ENCODE measurements at places on chromosomes 2 and 18.

GRCh38 chr18:68172842-68173549, 541.9 kb downstream of the TMX3 start:
- DNase-seq, result no peak

- DNase-seq, result no peak
Measured at GRCh38 chr2:72940786-72941185, 23.5 kb downstream of the EMX1 start.

- no peak for DNase-seq
Measured at GRCh38 chr2:74259191-74259590, 60.8 kb downstream of the MTHFD2 start.

DNA sequence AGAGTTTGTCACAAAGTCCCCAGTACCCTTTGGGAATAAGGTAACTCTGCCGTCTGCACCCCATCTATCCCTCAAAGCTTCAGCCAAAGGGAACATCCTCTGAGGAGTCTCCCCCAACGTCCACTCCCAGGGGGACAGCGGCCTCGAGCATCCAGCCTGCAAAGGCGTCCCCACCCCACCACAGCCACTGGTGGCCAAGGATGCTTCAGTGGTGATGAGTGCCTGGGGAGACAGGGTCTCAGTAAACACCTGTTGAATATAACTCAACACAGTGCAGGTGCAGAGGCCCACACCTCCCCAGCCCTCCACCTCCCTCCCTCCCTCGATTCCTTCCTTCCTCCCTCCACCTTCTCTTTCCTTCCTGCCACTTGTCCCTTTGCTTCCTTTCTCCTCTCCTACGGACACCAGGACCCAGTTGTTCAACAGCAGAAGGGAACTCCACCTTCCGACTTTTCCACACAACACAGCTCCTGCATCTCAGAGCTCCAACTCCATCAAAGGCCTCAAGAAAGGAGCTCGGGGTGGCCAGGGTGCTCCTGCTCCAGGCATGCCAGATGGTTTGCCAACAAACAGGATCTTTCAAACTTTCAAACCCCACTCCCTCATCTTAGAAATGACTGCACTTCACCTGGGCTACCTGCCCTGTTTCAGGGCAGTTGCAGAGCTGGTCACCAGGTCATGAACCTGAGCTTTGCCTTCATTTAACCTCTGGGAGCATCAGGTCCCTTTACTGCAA, 87.8 kb upstream of the SNTG2 start:
- DNase-seq, result no peak

DNA sequence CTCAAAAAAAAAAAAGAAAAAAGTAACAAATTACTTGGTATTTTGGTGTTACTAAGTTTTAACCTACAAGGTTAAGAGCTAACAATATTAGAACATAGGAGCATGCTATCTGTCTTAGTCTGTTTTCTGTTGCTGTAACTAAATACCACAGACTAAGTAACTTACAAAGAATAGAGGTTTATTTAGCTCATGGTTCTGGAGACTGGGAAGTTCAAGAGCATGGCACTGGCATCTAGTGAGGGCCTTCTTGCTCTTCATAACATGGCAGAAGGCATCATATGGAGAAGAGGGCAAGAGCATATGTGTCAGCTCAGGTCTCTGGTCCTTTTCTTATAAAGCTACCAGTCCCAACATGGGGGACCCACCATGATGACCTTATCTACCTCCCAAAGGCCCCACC, 36.5 kb downstream of the SMARCAL1 start:
- no peak for DNase-seq

DNA sequence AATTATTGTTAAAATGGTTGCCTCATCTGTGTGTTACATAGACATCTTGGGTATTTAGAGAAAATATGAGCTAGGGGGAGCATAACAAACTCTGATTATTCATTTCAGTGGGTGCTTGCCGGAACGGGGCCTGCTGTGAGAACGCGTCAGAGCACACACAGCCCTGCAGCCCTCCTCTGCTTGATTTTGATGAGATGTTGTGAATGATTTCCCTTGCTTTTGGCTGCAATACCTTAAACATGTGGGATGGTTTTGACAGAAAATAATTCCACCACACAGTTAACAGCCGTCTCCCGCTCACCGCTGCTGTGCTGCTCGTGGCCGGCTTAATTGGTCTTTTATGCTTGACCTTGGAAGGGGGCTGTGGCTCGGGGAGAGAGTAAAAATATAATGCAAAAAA, 49.9 kb upstream of the TXNDC2 start:
- DNase-seq, result no peak

- DNase-seq, result no peak
Measured at GRCh38 chr18:35484034-35484433, 13.7 kb downstream of the INO80C start.

DNA sequence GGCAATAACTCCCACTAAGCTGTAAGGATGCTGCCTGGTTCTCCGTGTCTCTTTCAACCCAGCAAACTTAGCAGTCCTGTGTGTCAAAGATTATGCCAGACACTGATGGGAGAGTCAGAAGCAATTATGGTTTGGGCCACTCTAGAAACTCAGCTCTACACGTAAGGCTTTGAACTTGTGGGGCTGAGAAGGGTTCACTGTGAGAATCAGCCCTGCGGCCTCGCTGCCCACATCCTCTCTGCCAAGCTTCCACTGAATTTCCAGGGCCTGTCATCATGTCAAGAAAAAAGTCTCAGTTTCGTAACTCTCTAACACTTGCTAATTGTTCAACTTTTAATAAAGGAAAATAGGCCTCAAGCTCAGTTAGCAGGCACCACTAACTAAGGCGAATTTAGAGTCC, 308.8 kb upstream of the LYPD1 start:
- no peak for DNase-seq

- no peak for DNase-seq
Measured at GRCh38 chr2:31197166-31197565, 20.1 kb downstream of the CAPN14 start.

DNA sequence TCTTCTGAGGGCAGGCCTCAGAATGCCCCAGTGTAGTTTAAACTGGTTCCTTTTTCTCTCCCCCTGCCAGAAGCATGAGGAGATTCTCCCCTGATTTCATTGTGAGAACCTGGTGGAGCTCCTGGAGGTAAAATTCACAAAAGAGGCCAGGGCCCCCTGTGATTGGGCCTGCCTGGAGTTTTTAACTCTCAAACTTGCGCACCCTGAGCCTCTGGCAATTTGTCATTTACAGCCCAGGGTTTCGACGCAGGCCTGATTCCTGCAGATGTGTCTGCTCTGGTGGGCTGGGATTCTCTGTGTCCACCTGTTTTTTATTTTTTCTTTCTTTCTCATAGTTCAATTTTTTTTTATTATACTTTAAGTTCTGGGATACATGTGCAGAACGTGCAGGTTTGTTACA, 157.9 kb downstream of the ASB1 start:
- no peak for DNase-seq

GRCh38 chr18:70400476-70400875, 111.6 kb downstream of the SOCS6 start:
- no peak for DNase-seq

- no peak for DNase-seq
Measured at GRCh38 chr18:24274837-24275236, 122.8 kb downstream of the OSBPL1A start.

DNA sequence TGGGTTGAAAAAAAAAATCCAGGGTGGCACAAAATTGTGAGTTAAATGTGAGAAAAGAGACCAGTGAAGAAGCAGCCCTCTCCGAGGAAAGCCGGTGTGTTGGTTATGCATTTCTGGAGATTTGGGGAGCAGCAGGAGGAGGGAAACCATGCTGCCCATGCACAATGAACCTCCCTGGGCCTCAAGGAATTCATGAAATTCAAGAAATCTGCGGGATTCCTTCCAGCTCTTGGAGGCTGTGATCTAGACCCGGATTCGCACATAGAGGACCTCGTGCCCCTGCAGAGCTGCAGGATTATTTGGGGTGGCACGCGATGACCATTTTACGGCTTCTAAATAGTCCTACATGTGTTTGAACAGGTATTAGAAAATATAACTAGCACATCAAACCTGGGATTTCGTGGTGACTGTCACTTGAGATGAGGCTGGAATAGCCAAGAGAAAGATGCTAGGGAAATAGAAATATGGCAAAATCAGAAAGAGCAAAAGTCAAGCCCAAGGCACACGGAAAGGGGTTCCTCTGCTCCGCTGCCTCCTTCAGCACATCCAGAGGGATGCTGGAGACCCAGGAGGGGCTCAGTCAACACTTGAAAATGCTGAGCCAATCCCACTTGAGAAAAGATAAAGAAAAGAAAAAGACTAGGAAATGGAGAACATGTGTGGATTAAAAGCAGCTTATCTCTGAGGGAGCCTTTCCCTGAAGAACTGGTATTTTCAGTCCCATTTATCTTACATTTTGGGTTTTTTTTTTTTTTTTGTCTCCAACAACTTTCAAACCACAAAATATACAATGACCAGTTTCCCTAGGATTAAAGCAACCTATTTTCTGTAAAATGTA, 22.0 kb downstream of the KCTD1 start:
- no peak for DNase-seq

DNA sequence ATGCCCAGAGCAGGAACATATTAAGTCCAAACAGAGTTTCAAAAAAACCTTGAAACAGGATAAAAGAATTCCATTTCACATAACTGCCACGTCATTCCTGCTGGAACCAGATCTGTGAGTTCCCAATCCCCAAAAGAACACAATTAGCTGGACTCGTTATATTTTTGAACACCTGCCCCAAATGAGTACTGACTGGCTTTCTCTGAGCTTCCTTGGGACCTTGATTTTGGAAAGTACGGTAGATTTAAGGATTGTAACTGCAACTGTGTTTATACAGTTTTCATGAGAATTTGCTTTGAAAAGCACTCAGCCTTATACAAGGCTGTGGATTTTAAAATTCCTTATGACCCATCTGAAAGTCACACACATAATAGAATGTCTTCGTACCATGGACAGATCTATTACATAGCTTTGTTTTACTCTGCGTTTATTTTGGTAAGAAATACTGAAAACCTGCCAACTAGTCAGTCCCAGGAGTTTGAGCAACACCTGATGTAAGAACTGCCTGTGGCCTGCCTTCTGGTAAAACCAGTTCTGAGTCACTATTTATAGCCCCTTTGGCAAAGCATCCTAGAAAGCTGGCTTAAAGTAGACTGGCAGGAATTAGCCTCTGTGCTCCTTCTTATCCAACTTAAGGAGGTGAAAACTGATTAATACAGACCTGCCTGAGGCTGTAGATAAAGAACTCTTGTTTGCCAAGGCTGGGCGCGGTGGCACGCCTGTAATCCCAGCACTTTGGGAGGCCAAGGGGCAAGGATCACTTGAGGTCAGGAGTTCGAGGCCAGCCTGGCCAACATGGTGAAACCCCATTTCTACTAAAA, 48.1 kb downstream of the MERTK start:
- DNase-seq, result no peak

GRCh38 chr18:13703899-13704298, 22.5 kb downstream of the FAM210A start:
- no peak for DNase-seq

DNA sequence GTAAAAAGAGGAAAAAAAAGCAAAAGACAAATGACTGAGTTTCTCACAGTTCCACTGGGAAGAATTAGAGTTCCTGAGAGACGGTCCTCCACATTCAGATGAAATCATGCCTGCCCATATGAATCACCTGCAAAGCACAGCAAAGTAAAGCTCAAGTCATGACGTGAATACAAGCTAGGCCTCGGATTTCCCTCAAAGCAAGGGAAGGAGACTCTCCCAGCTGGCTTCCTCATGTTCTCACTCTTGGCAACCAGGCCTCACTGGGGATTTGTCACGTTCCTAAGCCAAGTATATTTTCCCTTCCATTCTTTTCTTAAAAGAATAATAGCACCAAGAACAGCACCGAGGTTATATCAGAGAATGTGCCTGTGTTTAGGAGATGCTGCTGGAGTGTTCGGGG, 47.0 kb downstream of the CYP27C1 start:
- DNase-seq, result no peak

GRCh38 chr2:29015701-29016470, 34.8 kb downstream of the TOGARAM2 start:
- DNase-seq, result no peak

GRCh38 chr2:98882971-98883779, 52.9 kb downstream of the CRACDL start:
- DNase-seq, result no peak

DNA sequence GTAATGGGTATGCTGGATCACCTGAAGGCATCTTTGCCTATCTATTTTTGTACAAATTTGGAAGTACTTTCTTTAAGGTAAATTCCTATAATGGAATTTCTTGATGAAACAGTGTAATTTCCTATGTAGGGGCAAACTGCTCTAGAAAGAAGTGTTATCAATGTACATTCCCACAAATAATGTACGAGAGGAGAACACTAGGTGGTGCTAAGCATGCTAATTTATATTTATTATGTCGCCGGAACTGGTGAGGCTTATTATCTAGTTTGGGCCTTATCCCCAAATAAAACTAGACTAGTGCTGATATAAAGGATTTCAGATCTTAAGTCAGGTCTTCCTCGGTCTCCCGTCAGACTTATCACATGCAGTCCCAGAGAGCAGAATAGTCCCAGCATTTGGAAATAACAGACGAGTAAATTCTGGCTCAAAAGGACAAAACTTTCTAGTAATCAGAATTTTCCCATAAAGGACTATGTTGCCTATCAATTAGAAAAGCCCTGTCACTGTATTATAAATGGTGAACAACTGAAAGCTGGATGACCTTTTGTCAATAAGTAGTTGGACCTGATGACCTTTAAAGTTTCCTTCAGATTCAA, 86.9 kb upstream of the RBBP8 start:
- no peak for DNase-seq

GRCh38 chr18:69586537-69586936, 185.8 kb downstream of the DOK6 start:
- no peak for DNase-seq

DNA sequence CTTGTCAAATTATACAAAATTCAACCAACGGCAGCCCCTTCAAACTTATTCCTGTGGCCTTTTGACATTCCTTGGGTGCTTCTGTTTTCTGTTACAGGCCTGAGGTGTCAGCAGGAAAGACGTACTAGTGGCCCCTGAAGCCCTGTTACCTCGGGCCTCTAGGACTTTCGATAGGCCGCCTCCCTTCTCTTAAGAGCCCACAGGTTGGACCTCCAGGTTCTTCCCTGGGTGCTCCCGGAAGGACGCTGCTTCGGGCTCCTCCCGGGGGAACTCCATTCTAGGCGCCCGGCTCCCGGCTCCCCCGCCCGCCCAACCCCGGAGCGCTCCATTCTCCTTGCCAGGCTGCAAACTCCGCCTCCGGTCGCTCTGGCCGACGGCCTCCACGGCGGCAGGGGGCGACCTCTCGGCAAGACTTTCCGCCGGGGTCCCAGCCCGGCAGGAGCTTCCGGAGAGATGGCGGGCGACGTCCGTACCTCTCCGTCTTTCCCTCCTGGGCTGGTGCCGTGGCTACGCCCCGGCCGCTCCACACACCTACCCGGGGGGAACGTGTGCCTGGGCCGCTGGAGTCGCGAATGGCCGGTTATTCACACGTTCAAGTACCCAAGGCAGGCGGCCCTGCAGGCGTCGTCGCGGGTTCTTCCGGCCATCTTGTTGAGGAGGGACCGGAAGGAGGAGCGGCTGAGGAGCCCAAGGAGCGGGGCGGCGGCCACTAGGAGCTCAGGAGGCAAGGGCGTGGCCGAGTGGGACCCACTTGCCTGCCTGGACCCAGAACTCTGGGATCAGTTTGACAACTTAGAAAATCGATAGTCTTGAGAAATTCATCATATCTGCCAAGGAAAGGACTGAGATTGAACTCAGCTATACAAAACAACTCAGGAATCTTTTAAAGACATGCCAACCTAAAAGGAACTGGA, 27.5 kb downstream of the BOLA3 start:
- peak; percentile 58 for DNase-seq

GRCh38 chr2:158970241-158970751, 1.9 kb downstream of the TANC1 start:
- DNase-seq, result no peak

GRCh38 chr2:88866756-88867155, 175.3 kb downstream of the RPIA start:
- no peak for DNase-seq

- no peak for DNase-seq
Measured at GRCh38 chr2:7191932-7192331, 274.7 kb downstream of the RNF144A start.

Data from stimulated activated CD8-positive, alpha-beta memory T cell treated with anti-CD3 and anti-CD28 coated beads, Interleukin-4, amount 100 ng/mL, for 4 hours (primary cell).